ENCODE measurements at places on chromosomes 4 and X. TPM values are rescaled to one million over a fixed set of nuclear protein-coding genes. Genes with fewer than 3 reads are reported as not detected.

Gene TBC1D8B
- total RNA-seq = 0.95 TPM

Gene NOP14
- total RNA-seq = 48.1 TPM

GRCh38 chr4:87523307-87523706 lies 5.9 kb downstream of the SPARCL1 start:
- no peaks in the 10 kb centered on the region for H3K4me1 ChIP-seq
- H3K27ac ChIP-seq = no peak overlapping the region
- H3K4me3 ChIP-seq = no peak overlapping the region
- no peaks in the 10 kb centered on the region for H3K27me3 ChIP-seq
- no peaks in the 10 kb centered on the region for H3K36me3 ChIP-seq

DNA sequence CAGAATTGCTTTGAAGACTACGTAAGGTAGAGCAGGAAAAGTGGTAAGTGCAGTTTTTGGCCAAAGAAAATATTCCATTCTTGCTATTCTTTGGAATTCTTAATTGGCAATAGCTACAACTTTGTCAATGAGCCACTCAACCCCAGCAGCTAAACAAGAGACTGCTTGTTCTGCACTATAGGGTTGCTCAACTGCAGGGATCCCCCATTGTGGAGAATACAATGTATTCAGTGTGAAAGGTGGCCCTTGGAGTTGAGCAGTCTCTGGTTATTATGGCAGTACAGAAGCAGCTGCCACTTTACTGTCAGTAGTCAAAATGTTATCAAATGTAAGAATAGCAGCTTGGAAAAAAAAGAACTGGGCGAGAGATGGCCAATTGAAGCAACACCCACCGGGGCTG lies 808.7 kb downstream of the CENPC start:
- no peak overlapping the region for H3K4me3 ChIP-seq
- no peaks in the 10 kb centered on the region for H3K4me1 ChIP-seq
- H3K27me3 ChIP-seq = no peaks in the 10 kb centered on the region

- H3K4me1 ChIP-seq = peaks cover 4% of the 10 kb centered on the region
- H3K36me3 ChIP-seq = no peaks in the 10 kb centered on the region
- no peak overlapping the region for H3K4me3 ChIP-seq
- no peak for DNase-seq
- no peaks in the 10 kb centered on the region for H3K27me3 ChIP-seq
- H3K27ac ChIP-seq = no peak overlapping the region
Observed at GRCh38 chr4:10186228-10187214, 69.9 kb upstream of the WDR1 start.

Measured in T-cell (primary cell).